Renal cortex interstitium (tissue), 15 donors: ENCODE measurements at places on chromosomes 3 and 15. TPM values are rescaled to one million over a fixed set of nuclear protein-coding genes. Genes with fewer than 3 reads are reported as not detected.

DNA sequence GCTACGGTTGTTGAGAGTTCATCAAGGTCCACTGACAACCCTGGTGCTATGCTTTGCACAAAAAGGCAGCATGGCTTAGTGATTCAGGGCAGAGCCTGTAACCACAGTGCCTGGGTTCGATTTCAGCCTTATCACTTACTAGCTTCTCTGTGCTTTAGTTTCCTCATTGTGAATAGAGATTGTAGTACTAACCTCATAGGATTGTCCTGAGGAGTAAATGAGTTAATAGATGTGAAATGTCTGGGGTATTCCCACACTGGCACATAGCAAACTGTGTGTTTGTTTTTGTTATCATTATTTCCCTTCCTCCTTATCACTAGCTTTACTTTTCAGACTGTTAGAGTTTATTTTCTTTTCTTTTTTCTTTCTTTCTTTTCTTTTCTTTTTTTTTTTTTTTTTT lies 16.3 kb downstream of the CRTAP start:
- DNase-seq: no peak

Gene WDR53
- polyA plus RNA-seq: 19.4 TPM

- DNase-seq: no peak
Measured at GRCh38 chr3:50154840-50155490, at the start of gene SEMA3F. TSS of gene SEMA3F (plus strand) at chr3:50155324. CDS start at chr3:50159623, 4,299 bp downstream.

- DNase-seq: no peak
Measured at GRCh38 chr3:168714609-168715240, 619.0 kb upstream of the GOLIM4 start.

DNA sequence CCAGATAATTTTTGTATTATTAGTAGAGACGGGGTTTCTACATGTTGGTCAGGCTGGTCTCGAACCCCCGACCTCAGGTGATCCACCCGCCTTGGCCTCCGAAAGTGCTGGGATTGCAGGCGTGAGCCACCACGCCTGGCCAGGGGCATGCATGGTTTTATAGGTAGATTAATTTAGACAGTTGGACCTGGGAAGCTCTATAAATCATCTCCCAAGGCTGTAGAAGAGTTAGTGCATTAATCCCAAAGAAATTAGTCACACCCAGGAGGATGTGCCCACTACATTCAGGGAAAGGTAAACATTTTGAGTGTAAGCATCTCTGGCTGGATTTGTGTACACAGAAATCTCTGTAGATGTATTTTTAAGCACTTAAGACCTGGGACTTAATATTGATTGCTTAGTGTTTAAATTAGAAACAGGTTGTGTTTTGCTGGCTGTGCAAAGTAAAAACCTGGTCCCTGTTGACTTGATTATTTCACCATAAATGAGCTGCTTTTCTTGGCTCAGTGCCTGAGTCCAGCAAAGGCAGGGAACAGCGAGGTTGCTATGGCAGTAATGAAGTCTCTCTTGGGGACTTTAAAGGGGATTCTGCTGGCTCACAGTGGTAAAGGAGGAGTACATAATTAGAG lies 19.2 kb downstream of the EXOSC7 start:
- peak; percentile 84 for DNase-seq

Gene NR2F2
- 354 TPM for polyA plus RNA-seq

Gene CPNE9
- not detected for polyA plus RNA-seq

Gene PROK2
- not detected for polyA plus RNA-seq

DNA sequence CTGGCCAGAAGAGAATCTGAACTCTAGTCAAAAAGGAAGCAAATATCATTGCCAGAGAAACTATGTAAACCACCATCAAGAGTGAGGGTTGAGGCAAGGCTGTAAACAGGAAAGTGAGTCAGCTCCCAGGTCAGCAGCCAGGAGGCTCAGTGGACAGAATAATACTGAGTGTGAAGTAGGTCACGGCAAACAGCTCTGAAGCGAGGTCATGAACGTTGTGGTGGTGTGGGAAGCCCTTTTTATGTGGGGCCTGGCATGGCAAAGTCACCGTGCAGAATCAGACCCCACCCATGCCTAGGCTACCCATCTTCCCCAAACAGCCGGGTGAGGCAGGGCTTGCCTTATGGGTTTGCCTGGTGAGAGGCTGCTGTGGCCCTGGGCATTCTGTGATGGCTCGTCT lies 43.9 kb downstream of the THBS1 start:
- DNase-seq: no peak

GRCh38 chr15:42724276-42724675 lies 12.7 kb downstream of the CDAN1 start:
- DNase-seq: no peak

GRCh38 chr3:42988566-42988965 lies 9.5 kb downstream of the GASK1A start:
- no peak for DNase-seq

Gene SLC15A2
- 8.8 TPM for polyA plus RNA-seq

DNA sequence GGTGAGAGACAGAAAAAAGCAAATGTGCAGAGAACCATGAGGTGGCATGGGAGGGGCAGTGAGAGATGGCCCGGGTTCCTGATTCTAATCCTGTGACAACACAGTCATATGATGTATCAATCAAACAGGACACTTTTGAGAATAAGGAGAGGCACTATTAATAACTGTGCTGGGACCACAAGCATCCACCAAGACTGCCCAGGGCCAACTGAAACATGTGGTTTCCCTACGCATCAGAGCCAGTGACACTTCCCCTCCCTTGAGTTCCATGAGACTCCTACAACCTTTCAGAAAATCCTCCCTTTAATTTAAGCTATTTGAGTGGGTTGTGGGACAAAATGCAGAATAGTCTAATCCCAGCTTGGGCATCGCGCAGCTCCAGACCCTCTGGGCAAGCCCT lies 17.4 kb downstream of the SH3BP5 start:
- DNase-seq: no peak

DNA sequence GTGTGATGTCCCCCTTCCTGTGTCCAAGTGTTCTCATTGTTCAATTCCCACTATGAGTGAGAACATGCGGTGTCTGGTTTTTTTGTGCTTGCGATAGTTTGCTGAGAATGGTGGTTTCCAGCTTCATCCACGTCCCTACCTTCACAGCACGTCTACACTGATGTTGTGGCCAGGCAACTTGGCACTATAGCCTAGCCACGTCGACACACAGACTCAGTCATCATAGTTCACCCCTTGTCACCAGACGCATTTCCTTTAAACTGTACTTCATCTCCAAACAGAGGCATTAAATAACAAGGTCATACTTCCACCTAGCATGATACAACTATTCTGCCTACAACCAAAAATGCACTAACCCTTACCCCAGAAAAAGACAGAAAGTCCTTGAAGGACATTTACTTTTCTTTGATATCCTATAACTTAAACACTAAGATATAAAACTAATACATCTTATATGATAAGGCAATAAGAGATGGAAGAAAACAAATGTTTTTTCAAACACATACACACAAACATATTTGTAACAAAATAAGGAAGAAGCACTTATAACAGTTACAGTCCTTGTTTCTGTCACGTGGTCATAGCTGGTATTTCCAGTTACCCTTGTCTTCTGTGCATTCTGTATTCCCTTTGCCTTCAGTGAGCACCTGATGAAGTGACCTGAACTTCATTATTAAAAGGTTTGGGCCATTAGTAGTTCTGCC lies 121.4 kb downstream of the KLF13 start:
- no peak for DNase-seq
